ENCODE measurements at places on chromosomes 12 and 14.

DNA sequence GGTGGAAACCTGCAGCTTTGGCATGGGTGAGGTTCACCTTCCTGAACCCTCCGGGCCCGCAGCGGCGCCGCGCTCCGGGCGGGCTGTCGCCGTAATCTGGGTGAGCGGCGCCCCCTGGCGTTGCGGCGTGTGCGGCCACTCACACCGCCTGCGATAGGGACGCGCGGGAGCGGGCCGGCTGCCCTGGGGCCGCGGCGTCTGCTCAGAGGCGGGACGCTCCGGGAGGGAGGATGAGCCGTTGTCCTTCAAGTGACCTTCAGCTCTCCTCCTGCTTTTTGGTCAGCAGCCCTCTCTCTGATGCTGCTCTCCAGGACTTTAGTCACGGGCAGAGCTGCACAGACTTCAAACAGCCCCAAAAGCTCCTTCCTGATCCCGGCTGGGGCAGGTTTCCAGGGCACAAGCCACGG is 211.7 kb upstream of the FKBP4 start:
- DNase-seq: no peak

GRCh38 chr12:90172524-90172923 is 463.9 kb upstream of the ATP2B1 start:
- no peak for DNase-seq

DNA sequence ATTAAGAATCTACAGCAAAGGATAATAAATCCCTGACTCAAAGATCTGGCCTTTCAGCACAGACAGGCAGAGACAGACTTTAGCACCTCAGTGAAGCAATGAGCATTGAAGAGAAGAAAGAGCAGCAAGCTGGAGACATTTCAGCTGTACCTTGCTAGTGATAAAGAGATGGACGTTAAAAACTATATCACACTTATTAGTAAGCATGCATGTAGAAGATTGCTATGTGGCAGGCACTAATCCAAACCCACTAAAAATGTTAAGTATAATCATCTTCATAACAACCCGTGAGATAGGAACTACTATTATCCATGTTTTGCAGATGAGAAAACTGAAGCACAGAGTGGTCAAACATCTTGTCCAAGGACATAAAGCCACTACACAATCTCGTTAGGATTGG is 1538.3 kb upstream of the FLRT2 start:
- no peak for DNase-seq

- DNase-seq: no peak
Measured at GRCh38 chr12:62629413-62629812, 162.8 kb downstream of the MON2 start.

DNA sequence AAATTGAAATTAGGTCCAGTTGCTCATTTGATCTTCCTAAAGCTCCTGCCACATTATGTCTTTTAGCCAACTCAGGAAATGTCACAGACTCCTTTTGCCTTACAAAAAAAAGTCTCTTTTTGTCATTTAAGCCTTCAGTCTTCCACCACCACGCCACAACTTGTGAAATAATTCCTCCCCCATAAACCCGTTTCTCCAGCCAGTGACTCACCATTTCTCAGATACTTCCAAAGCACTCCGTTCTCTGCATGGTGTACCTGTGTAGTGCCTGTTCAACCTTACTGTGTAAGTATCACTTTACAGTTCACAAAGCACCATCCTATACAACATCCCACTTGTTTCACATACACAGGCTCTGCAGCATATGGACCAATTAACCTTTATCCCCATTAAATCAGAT is 139.5 kb upstream of the AEBP2 start:
- peak; percentile 27 for DNase-seq

DNA sequence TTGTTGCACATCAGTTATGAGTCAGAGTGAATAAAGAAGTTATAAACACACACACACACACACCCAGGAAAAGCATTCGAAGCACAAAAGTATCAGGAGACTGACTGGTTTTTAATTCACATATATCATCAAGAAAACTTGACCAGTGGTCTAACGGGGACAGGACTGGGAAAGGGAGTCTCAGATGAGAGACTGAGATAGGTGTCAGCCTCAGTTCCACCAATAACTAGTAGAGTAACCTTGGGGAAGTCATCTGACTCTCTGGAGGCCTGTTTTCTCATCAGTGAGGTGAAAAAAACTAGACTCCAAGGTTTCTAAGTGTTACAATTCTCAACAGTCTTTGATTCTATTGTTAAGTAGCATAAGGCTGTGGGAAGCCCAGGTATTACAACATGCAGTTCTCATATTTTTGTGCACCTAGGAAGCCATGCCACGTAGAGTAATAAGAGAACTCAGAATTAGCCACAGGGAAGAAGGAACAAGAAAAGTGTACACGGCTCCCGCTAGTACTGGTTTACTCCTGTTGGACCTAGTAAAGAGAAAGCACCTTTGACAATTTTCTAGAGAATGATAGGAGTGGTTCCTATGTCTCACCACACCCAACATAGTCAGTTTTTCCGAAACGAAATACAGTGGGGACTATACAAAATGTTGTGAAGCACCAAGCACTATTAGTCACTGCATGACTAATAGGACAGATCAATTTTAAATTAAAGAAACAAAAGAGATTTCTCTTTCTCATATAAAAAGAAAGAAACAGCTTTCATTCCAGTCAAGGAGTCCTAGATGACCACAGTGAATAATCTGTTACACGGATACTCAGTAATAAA is 5.0 kb downstream of the PPTC7 start:
- DNase-seq: no peak

DNA sequence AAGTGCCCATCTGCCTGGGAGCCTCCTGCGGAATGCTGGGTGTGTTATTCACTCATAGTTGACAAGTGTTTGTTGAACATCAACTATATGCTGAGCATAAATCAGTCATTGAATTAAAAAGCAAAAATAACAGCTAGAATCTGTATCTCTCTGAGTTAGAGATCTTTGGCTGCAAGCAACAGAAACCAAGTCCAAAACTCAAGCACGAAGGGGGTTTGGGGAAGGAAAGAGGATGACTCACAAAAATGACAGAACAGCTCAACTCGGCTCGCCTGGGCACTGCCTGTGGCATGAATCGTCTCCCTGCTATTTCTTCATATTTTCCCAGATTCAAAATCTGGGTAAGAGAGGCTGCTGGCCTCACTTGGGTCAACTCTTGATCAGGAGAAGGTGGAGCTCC is 72.6 kb upstream of the NCOR2 start:
- DNase-seq: no peak

GRCh38 chr14:62468946-62469345 is 576.3 kb downstream of the KCNH5 start:
- DNase-seq: no peak

DNA sequence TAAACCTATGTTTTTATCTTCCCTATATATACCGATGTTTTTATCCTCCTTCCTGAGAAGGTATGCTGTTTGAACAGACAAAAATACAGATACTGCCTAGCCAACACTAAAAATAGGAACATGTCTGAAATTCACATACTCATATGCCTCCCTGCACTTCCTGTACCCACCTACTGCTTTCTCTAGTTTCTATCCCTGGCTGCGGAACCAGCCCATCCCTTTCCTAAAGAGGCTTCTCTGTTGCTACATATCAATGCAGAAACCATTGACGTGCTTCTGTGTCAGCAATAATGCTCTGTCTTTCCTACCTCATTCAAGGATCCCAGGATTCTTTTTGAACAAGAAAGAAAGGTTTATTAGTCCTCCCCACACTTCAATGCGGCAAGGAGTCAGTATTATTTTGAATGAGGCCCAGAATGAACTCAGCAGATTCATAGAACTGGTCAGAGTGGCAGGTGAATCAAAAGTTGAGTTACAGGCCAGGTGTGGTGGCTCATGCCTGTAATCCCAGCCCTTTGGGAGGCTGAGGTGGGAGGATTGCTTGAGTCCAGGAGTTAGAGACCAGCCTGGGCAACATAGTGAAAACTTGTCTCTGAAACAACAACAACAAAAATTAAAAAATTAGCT is 67.8 kb upstream of the NAP1L1 start:
- DNase-seq: no peak

DNA sequence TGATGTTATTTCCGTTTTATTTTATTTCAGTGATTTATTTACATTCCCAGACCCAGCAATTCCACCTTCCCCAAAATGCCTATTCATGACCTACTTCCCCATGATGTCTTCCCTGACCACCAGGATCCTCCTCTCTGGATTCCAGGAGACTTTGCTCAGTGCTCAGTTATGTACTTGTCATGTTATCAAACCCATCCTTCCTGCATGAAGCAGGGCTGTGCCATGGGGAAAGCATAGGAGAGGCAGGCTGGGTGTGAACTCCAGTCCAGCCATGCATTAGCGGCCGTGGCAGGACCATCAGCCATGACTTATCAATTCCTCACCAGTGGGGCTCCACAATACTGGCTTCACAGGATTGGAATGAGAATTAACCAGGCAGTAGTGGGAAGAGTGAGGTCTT is 57.8 kb downstream of the B4GALNT3 start:
- no peak for DNase-seq

DNA sequence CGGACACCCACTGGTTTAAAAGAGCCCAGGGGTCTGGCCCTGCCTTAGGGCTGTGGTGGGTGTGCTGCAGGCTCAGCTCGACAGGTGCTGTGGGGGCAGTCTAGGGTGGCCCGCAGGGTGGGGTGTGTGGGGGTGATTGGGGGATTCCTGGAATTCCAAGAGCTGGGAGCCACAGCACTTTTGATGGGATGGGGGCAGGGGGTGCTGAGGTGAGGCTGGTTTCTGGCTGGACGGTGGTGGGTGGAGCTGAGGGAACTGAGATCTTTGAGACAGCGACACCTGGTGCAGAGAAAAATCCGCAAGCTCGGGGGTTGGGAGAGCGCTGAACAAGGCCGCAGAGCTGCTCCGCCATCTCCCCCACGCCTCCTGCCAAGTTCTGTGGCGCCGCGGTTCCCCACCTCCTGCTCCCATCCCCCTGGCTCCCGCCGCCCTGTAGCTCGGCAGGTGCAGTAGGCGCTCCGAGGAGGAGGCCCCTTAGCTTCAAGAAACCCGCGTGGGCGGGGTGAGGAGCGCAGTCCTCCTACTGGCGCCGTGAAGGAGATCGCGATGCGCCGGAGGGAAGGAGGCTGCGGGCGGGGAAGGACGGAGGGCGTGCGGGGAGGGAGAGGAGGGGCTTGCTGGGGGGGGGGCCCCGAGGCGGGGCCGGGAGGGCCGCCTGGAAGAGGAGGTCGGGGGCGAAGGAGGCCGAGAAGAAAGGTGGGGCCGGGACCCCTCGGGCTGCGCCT is 1.3 kb upstream of the TEDC1 start:
- peak; percentile 36 for DNase-seq

- DNase-seq: no peak
Measured at GRCh38 chr12:63348556-63348955, 197.6 kb upstream of the AVPR1A start.

DNA sequence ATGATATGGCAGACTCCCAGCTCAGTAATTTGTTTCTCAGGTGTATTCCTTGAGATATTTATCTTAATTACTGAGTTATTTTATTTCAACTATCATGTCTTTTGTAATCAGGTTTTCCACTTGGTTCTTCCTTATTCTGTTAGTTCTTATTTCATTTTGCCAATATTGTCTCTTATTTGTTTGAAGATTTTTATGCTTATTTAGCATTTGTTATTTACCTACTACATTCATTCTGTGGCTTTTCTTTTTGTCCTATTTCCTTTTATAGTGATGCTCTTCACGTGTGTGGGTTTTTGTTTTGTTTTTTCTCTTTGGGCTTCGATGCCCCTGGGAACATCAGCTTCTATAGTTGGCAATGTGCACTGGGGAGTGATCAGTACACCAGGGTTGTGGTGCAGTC is 40.5 kb upstream of the CRADD start:
- no peak for DNase-seq

DNA sequence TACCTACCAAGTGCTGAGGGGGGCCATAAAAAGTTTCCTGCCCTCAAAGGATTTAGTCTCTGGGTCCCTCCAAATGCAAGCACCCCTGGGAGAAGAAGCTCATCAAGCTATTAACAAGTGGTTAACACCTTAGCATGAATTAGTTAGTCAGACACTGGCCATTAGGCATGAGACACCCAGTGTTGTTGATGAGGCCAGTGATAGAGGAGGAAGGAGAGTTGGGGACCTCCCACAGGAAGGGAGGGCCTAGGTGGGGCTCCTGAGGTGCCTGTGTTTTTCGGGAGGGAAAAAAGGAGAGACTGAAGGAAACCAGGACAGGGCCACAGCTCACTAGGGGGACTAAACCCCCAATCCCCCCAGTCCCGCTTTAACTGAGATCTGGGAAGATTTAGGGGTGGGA is 4.5 kb upstream of the KRT71 start:
- no peak for DNase-seq

- no peak for DNase-seq
Measured at GRCh38 chr12:107429006-107429705, 256.4 kb upstream of the PWP1 start.

DNA sequence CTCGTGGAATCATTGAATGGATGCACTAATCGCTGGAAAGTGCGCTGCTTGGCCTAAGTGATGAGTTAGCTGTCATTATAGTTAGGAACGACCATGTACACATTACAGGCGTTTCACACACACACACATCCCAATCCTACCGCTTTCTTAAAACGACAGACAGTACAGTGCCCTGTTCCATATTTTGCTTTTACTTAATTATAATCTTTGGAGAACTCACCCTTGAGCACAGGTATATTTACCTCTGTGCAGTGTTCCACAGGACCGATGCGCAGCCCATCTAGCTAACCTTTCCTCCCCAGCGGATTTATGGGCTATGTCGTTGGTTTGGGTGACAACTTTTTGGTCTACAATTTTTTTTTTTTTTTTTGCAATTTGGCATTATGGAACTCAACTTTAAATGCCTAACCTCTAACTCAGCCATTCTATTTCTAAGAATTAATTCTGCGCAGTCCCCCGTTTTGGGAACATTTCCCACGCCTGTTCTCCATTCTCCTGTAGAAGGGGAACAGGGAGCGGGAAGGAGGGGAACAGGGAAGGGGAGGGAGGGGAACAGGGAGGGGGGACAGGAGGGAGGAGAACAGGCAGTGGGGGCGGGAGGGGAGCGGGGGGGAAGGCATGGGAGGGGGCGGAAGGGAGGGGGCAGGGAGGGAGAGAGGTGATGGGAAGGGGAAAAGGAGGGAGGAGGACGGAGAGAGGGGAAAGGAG is 663 bp upstream of the ULK1 start:
- DNase-seq: no peak

DNA sequence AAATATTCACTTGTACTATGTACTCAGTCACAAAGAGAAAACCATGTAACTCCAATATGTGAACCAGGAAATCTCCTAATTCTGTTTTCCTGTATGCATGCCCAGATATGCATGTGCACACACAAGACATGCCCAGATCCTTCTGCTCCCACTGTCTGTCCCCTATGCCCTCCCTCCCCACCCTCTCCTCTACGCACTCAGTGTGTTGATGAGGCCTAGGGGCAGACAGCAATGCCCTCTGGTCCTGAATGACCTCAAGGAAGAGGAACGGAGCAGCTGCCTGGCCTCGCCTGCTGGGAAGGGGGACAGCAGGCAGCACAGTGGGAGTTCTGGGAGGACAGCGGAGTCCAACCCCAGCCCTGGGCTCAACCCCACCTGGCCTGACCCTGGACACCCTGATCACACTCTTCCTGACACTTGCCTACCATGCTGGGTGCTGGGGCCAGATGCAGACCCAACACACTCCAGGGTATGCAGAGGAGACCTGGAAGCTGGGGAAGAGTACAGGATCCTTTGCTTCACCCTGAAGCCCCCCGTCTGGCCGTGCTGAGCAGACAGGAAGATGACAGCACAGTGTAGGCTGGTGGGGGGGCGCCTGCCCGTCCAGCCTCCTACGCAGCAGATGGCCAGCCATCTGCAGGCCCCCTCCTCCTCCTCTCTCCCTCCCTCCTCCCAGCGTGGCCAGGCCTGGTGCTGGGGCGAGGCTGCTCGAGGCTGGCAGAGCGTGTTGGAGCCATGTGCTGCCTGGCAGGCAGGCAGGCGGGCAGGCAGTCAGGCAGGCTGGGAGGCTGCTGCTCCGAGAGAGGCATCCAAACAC is 106.6 kb upstream of the NCOR2 start:
- peak; percentile 90 for DNase-seq
